CD4-positive, alpha-beta T cell treated with Interleukin-1 beta for 1 hour (primary cell): ENCODE measurements at places on chromosomes 4 and X.

- DNase-seq: no peak
Measured at GRCh38 chrX:48101443-48101842, 29.0 kb upstream of the SPACA5B start.

DNA sequence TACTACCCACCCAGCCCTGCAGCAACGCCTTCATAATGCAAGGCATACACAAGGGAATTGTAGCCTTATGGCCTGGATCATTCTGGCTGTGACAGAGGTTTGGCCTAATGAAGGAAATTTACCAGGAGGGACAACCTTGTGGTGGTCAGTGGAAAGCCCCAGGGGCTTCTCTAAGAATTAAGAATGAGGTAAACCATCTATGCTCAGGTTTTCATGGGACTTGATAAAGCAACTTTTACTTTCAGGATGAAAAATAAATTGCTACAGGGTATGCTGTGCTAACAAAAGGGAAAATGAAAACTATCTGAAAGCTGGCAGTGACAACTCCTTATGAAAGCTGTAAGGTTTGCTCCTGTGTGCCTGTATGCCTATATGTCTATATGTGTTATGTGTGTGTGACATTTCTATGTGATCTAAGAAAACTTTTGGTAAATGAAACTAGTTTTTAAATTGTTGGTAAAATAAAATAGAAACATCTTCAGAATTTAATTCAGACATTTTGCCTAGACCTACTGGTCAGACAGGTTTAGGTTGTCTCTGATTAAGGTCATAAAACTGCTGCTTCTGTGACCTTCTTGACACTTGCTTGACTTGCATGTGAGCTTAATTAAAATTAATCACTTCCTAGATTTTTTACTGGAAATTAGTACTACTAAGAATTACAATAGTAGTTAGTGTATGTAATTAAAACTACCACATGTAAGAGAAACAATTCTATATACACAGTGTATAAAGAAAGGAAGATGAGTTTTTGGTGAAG lies 19.9 kb upstream of the TXK start:
- no peak for DNase-seq

GRCh38 chrX:154011376-154012335 lies 8.0 kb downstream of the IRAK1 start:
- no peak for DNase-seq

DNA sequence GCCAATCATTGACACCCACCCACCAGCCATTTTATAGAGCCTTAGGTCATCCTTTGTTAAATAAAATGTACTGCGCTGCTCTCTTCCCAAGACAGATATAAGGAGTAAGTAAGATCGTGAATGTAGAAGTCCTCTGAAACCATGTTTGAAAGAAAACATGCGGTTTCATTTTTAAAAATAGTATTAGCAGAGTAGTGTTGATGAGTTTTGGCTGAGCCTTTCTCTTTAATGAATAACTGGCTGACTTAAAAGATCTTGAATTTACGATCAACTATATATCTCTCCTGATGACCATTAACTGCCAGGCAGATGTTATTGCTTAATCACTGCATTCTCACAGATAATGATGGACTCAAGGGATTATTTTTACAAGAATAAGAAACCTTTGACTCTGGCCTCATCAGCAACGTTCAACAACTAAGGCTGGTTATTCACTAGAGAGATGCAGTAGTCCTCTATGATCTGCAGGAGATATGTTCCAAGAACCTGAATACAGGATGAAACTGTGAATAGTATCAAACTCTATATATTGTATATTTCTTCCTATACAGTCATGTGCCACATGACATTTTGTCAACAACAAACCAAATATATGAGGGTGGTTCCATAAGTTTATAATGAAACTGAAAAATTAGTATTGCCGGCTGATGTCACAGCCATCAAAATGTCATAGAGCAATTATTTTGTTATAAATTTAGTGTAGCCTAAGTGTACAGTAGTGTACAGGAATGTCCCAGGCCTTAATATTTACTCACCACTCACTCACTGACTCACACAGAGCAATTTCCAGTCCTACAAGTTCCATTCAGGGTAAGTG lies 80.8 kb downstream of the FAM13A start:
- no peak for DNase-seq

DNA sequence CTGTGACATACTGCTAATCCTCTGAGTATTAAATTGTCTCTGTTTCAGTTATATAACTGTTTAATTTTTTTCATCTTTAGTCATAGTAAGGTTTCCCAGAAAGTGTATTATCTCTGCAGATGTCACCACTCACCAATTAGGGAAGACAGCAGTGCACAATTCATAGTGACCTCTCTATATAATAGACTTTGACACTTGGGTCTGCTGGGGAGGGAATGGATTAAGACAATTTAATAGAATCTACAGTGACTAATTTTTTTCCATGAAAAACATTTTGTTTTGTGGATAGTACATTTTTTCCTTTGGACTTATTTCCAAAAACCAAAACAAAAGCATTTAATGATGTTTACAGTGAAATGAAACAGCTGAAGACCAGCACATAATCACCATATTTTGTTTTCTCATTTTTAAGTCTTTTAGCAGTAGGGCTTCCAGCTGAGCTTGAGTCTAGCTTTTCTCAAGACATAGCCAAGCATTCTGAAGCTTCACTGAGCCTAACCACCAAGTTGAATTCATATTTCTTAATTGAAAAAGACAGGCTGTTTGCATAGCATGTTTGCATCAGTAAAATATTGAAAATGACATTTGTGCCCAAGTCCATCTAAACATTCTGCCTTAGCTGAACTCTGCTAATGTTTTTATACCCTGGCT lies 69.5 kb downstream of the PCDH19 start:
- DNase-seq: no peak
